ENCODE measurements at places on chromosomes 5 and 9. TPM values are rescaled to one million over a fixed set of nuclear protein-coding genes. Genes with fewer than 3 reads are reported as not detected.

Gene LRRC14B
- not detected for polyA plus RNA-seq

Gene CDX1
- not detected for polyA plus RNA-seq

GRCh38 chr9:35575478-35575877 lies 29.6 kb upstream of the TESK1 start:
- DNase-seq = no peak

Gene CNTLN
- 0.12 TPM for polyA plus RNA-seq

Gene FOXD4
- polyA plus RNA-seq = not detected

Gene TAF1L
- polyA plus RNA-seq = not detected

- no peak for DNase-seq
These were observed 42.3 kb downstream of the NSUN2 start for GRCh38 chr5:6590581-6590980.

GRCh38 chr5:58498340-58498942 lies 7.2 kb downstream of the GAPT start:
- no peak for DNase-seq

DNA sequence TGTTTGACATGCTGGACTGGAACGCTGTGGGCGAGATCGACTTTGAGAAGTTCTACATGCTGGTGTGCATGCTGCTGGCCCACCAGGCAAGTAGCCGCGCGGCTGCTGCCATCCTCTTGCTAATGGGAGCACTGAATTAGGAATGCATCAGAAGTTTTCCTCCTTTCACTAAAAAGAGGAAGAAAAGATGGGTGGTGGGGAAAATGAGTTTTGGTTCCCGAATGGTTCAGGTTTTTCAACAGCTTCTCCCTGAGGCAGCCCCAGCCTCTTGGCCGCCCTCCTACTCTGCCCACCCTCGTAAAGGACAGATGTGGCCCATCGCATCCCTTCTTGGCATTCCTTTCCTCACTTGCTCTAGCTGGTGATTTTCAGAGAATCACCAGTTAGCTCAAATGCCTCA lies 5.5 kb downstream of the EFCAB9 start:
- DNase-seq = no peak

GRCh38 chr9:118991366-118992285 lies 377.6 kb downstream of the BRINP1 start:
- DNase-seq = no peak

All from immature natural killer cell (primary cell).